ENCODE measurements at places on chromosomes 5 and 9. TPM values are rescaled to one million over a fixed set of nuclear protein-coding genes. Genes with fewer than 3 reads are reported as not detected.

Gene LRRC70
- total RNA-seq: 8.4 TPM

Gene ANKRD18A
- total RNA-seq: 4.6 TPM

Gene CA9
- not detected for total RNA-seq

Gene F12
- 3.2 TPM for total RNA-seq

Gene ZFP2
- total RNA-seq: 6.6 TPM

Gene SLC25A2
- total RNA-seq: not detected

Gene GRAMD2B
- total RNA-seq: 65.2 TPM

Gene SLC36A2
- total RNA-seq: 0.30 TPM

DNA sequence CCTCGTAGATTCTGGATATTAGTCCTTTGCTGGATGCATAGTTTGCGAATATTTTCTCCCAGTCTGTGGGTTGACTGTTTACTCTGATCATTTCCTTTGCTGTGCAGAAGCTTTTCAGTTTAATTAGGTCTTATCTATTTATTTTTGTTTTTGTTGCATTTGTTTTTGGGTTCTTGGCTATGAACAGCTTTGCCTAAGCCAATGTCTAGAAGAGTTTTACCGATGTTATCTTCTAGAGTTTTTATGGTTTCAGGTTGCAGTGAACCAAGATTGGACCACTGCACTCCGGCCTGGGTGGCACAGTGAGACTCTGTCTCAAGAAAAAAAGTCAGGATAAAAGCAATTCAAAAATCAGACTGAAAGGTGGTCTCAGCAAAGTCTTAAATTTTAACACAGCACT lies 188.5 kb downstream of the EPB41L4A start:
- H3K4me3 ChIP-seq: no peak overlapping the region
- DNase-seq: no peak
- H3K4me1 ChIP-seq: peaks cover 4% of the 10 kb centered on the region

- H3K27me3 ChIP-seq: no peaks in the 10 kb centered on the region
- H3K36me3 ChIP-seq: no peaks in the 10 kb centered on the region
- no peak overlapping the region for H3K4me3 ChIP-seq
- H3K4me1 ChIP-seq: no peaks in the 10 kb centered on the region
Observed at GRCh38 chr5:164663198-164663989, 1158.0 kb downstream of the MAT2B start.

GRCh38 chr5:57175551-57176309 lies 1.9 kb downstream of the GPBP1 start:
- peak overlapping the region; percentile 99 for H3K27ac ChIP-seq
- peak; percentile 28 for DNase-seq
- H3K27me3 ChIP-seq: no peaks in the 10 kb centered on the region

DNA sequence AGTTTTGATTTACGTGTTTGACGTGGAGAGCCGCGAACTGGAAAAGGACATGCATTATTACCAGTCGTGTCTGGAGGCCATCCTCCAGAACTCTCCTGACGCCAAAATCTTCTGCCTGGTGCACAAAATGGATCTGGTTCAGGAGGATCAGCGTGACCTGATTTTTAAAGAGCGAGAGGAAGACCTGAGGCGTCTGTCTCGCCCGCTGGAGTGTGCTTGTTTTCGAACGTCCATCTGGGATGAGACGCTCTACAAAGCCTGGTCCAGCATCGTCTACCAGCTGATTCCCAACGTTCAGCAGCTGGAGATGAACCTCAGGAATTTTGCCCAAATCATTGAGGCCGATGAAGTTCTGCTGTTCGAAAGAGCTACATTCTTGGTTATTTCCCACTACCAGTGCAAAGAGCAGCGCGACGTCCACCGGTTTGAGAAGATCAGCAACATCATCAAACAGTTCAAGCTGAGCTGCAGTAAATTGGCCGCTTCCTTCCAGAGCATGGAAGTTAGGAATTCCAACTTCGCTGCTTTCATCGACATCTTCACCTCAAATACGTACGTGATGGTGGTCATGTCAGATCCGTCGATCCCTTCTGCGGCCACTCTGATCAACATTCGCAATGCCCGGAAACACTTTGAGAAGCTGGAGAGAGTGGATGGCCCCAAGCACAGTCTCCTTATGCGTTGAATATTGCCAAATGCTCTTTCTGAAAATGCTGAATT lies 850 bp downstream of the RRAGA start:
- H3K36me3 ChIP-seq: no peaks in the 10 kb centered on the region
- peak overlapping the region; percentile 99 for H3K27ac ChIP-seq
- H3K27me3 ChIP-seq: no peaks in the 10 kb centered on the region
- DNase-seq: peak; percentile 72

DNA sequence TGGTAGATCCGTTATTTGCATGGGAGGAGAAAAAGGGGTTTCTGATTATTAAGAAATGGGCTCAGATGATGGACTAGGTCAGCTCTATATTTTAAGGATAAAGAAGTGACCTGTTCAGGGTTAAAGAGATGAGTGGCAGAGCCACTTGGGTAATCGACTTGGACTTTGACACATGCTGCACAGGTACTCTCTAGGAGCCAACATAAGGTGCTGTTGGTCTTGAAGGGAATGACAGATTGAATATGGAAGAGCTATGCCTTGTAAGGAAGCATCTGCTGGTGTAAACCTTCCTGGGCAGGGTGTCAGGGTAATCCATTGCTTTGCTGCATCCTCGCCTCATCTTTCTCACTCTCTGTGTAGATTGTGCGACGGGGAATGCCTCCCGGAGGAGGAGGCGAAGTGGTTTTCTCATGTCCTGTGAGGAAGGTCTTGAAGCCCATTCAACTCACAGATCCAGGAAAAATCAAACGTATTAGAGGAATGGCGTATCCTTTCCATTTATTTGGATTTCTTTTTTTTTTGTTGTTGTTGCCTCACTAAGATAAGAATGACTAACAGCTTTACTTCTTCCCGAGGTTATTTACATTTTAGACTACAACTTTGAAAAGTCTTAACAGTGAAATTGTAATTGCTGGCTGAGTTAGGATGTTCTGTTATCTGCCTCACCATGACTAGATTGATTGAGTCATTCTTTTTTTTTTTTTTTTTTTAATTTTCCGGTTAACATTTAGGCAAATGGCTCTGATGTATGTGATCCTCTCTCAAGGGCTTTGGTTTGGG lies 41.2 kb downstream of the RCL1 start:
- no peaks in the 10 kb centered on the region for H3K4me1 ChIP-seq
- no peaks in the 10 kb centered on the region for H3K36me3 ChIP-seq

DNA sequence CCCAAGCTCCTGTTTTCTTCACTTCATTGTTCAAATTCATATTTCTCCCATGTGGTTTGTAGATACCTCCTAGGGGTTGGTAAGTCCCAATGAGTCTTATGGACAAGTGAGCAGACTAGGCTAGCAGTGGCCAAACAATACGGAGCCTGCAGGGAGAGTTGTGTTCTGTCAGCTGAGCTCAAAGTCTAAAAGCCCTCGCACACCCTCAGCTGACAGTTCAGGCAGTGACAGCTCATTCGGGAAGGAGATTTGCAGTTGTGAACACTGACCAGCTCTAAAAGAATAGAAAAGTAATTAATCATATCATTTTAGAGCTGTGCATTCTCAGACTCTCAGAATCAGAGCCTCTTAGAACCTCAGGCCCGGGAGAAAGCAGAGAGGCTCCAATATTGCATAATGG lies 95.1 kb downstream of the SH3TC2 start:
- H3K27ac ChIP-seq: no peak overlapping the region
- H3K27me3 ChIP-seq: no peaks in the 10 kb centered on the region
- H3K36me3 ChIP-seq: no peaks in the 10 kb centered on the region
- DNase-seq: no peak

GRCh38 chr9:118100529-118101419 lies 396.6 kb downstream of the TLR4 start:
- H3K27ac ChIP-seq: no peak overlapping the region
- no peaks in the 10 kb centered on the region for H3K27me3 ChIP-seq
- H3K36me3 ChIP-seq: no peaks in the 10 kb centered on the region
- DNase-seq: no peak

DNA sequence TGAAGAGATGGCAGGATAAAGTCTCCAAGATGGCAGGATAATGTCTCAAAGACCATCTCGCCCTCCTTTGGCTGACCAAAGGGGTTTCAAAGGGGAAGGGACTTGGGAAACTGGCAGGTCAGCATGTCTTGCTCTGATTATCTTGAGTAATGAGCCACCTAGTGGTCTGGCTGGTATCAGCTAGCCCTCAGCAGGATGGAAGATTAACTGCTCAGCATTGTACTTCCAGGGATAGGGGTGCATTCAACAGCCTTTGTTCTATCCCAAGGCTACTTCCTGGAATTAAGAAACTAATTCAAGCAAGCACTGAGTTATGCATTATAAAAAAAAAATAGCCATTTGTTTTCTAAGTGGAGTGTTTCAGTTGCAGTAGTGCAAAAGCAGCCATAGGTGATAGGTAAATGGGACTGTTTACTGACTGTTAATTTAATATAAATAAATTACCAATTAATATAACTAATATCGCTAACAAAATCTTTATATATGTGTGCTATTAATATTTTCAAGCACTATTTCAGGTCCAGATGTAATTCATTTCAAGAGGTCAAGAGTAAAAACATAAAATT lies 555.5 kb downstream of the CDH9 start:
- H3K27ac ChIP-seq: no peak overlapping the region
- no peak overlapping the region for H3K4me3 ChIP-seq
- no peaks in the 10 kb centered on the region for H3K36me3 ChIP-seq
- peak; percentile 77 for DNase-seq
- H3K27me3 ChIP-seq: no peaks in the 10 kb centered on the region

DNA sequence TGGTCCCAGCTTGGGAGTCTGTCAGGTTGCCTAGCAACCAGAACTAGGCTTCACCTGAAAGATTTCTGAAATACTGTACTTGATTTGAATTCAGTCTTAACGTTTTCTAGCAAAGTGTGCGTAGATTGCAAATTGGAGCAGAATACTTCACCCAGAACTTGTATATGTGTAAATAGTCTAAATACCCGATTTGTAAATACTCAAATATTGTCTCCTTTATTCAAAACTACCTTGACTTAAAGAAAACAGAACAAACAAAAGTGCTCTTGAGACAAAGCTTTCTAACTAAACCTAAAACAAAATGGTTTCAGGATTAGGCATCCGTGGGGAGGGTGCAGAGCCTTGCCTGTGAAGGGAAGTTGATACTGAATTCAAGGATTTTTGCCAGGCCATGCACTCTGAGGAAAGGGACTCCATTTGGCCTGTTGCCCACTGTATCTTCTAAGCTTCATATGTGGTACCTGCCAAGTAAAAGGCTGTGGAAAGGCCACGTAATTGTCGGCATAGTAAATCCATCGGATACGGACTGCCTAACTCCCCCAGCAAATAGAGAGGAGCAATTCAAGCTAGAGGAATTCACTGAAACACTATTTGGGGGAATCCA lies 744 bp upstream of the HMGCS1 start:
- peaks cover 6% of the 10 kb centered on the region for H3K4me1 ChIP-seq
- no peaks in the 10 kb centered on the region for H3K27me3 ChIP-seq
- DNase-seq: no peak
- H3K36me3 ChIP-seq: no peaks in the 10 kb centered on the region
- peak overlapping the region; percentile 98 for H3K27ac ChIP-seq

DNA sequence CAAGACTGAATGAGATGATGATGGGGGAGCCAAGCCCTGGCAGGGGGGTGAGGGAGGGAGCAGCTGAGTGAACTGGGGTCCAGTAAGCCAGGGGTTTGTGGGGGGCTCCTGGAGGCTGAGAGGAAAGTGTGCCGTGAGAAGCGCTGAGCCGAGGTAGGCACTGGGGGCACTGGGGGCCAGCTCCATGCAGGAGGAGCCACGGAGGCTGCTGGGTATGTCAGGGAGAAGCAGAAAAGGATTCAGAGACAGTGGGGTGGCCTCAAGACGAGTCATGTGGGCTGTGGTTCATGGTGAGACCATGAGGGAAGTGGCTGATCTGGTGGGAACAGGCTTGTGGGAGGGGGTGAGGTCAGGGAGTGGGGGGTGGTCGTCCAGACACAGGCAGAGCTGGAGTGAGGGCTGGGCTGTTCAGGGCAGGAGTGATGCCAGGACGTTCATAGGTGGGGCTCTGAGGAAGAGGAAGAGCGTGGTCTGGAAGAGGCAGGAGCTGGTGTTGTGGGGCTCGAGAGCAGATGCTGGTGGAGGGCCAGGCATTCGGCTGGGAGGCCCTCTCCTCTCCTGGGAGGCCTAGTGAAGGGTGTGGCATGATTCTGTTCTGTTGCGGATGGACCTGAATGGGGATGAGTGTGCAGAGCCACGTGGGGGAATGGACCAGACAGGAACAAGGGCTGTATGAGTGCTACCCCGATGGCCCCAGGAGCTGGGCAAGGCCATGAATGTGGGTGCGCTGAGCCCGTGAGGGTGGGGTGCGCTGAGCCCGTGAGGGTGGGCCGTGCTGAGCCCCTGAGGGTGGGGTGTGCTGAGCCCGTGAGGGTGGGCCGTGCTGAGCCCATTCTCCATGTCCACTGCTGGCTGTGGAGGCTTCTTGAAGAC lies 92.7 kb upstream of the CACNA1B start:
- no peak for DNase-seq
- H3K27me3 ChIP-seq: no peaks in the 10 kb centered on the region
- no peak overlapping the region for H3K27ac ChIP-seq
- H3K4me3 ChIP-seq: no peak overlapping the region
- peaks cover 80% of the 10 kb centered on the region for H3K36me3 ChIP-seq

DNA sequence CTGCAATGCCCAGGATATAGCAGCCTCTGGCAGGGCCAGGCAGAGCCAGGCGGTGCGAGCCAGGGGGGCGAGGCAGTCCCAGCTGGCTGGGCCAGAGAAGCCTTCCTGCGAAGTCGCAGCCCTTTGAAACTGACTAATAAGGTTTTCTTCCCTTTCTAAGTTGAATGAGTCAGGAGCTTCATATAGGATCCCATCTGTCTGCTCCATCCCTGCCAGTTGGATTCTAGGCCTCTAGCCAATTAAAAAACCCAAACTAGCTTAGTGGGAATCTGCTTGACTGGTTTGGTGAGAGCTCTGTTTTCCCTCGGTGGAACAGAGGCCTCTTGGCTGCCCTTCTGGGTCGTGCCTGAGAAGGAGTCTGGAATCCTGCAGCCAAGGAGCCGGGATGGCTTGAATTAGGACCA lies 70.1 kb upstream of the RAPGEF1 start:
- DNase-seq: no peak
- no peak overlapping the region for H3K27ac ChIP-seq
- H3K4me1 ChIP-seq: peaks cover 36% of the 10 kb centered on the region
- no peaks in the 10 kb centered on the region for H3K27me3 ChIP-seq
- H3K4me3 ChIP-seq: no peak overlapping the region

GRCh38 chr5:37370550-37370863 lies 399 bp downstream of the NUP155 start:
- H3K4me1 ChIP-seq: peaks cover 15% of the 10 kb centered on the region
- H3K36me3 ChIP-seq: peaks cover 10% of the 10 kb centered on the region
- no peaks in the 10 kb centered on the region for H3K27me3 ChIP-seq
- peak overlapping the region; percentile 55 for H3K27ac ChIP-seq
- no peak for DNase-seq

DNA sequence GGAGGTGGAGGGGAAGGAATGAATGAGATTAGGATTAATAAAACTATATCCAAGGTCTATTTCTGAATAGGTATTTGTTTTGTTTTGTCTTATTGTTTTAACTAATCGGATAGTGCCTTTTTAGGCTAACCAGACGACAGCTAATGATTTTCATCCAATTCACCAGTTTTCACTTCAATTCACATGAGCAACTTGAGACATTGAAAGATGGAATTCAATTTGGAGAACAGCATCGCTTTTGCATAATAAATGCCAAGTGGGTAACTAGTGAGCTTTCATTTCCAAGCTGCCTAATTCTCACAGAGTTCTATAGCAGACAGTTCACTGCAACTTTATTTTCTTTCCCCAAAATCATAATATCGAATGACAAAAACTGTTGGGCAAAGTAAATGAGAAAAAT lies 5.0 kb downstream of the AGXT2 start:
- H3K4me1 ChIP-seq: peaks cover 4% of the 10 kb centered on the region
- no peak for DNase-seq
- no peaks in the 10 kb centered on the region for H3K27me3 ChIP-seq

Measured in spinal cord (tissue), 10 donors.